Activated CD4-positive, CD25-positive, alpha-beta regulatory T cell treated with anti-CD3 and anti-CD28 coated beads, Interleukin-2, amount 50 U/mL, for 24 hours (primary cell): ENCODE measurements at places on chromosomes 16 and 17.
A peak's percentile ranks its signal among the peaks of the same experiment; 100 is the strongest.

GRCh38 chr16:4580250-4580649 is 24.1 kb downstream of the C16orf96 start:
- no peak for ATAC-seq

DNA sequence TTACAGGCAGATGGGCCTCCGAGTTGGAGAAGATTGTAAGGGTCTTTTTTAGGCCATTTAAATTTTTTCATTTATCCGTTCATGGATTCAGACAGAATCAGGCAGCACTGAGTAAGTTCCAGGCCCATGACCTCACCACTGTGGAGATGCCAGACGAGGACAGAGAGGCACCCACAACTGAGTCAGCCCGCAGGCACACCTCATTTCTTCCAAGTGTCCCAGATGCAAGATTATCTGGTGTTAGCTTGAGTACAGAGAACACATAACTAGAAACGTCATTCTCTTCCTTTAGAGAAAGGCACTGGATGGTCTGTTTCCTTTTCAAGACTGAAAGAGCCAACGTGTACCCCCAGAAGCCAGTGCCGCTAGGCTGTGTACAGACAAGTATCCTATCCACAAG is 16.9 kb downstream of the CLEC16A start:
- no peak for ATAC-seq

DNA sequence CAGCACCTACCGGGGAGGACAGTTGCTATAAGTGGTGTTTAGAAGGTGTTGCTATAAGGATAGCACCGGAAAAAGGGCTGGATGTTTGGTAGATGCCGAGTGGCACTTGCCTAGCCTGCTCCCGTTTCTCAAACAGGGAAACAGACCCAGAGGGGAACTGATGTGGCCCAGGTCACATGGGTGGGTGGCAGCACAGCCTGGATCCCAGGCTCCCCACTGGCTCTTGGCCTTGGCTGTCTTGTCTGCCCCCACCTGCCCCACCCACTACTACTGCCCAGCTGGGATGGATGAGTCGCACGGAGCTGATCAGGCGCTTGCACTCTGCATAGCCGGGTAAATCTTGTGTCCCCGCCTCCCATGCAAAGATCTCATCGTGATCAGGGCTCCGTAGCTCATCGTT is 7.2 kb downstream of the SMTNL2 start:
- ATAC-seq, result no peak

GRCh38 chr17:42928714-42929496 is 28.3 kb downstream of the G6PC1 start:
- peak; percentile 77 for ATAC-seq

GRCh38 chr17:33811004-33811760 is 443.9 kb upstream of the CCL2 start:
- ATAC-seq, result no peak

DNA sequence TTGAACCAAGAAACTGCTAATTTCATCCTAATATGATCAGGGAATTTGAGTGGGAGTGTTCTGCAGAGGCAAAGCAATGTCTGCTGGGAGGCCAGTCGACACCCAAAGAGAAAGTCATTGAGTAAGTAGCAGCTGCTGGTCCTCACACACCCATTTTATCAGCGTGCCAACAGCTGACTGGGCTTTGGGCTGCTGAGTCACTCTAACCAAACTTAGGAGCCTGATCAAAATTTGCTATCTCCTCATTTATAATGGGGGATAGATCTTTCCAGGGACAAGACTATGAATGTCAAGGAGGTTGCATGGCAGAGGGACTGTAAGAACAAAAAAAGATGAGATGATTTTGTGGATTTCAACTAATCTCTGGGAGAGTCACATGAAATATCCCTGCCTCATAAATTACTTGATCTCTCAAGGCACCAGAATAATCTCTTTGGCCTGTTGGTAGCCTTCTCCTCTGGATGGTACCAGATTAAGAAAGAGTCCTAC is 32.9 kb downstream of the CPSF4L start:
- ATAC-seq, result peak; percentile 37

- ATAC-seq, result no peak
These were observed 33.7 kb downstream of the TRIM25 start for GRCh38 chr17:56880133-56880532.

GRCh38 chr16:30458561-30459394 is 13.1 kb upstream of the SEPHS2 start:
- ATAC-seq, result peak; percentile 98

- ATAC-seq, result no peak
These were observed 166.8 kb downstream of the MAP2K6 start for GRCh38 chr17:69581061-69581961.

- no peak for ATAC-seq
These were observed 3.3 kb downstream of the UBTF start for GRCh38 chr17:44216173-44216572.

DNA sequence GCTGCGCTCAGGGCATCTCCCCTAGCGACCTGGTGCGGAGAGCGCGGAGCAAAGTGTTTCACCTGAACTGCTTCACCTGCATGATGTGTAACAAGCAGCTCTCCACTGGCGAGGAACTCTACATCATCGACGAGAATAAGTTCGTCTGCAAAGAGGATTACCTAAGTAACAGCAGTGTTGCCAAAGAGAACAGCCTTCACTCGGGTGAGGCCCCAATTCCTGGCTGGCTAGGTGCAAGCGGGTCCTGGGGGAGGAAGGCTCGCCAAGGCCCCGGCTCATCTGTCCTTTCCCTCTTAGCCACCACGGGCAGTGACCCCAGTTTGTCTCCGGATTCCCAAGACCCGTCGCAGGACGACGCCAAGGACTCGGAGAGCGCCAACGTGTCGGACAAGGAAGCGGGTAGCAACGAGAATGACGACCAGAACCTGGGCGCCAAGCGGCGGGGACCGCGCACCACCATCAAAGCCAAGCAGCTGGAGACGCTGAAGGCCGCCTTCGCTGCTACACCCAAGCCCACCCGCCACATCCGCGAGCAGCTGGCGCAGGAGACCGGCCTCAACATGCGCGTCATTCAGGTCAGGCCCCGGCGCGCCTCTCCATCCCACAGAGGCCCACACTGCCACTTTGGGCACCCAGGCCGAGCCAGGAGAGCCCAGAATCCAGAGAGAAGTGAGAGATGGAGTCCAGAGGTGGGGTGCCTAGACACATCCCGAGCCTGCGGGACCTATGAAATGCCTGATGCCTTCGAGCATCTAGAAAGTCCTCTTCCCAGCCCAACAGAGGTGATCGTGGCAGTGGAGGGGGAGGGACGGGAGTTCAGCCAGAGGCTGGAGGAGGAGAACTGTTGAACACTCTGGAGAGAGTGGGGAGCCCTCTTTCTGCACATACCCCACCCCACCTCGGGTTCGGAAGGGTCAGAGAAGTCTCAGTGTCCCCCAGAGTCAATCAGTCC is 3.3 kb downstream of the LHX1 start:
- ATAC-seq, result no peak

DNA sequence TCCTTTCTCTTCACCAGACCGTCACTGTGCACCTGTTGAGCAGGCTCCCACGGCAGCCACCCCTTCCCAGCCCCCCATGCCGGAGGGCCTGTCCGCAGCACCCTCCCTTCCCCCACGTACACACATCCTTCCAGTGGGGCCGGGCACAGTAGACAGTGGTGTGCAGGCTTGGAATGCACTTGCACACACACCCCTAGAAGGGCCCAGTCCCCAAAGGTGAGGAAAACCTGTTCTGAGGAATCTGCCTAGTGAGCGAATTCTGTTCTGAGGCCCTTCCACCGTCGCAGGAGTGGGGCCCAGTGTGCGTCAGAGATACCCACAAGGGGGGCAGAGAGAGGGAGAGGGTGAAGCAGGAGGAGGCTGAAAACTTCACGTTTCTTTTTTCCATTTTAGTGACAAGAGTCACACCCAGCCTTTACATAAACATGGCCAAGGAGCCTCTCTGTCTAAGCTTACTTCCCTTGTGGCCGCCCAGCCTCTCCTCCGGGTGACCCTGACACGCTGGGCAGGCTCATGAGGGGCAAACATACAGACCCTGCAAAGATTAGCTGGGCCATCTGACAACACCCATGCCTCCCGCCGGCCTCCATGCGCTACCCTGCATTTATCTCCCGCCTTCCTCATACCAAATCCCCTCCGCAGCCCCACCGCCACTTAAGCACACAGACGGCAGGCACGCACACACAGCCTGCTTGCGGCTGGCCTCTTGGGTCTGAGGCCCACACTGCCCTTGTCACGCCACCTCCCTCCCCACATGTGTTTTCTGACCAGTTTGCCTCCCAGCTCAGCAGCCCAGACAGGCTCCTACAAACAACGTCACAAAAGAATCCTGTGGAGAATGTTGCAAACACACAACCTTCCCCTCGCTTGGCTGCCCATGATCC is 1.8 kb downstream of the ZBTB4 start:
- no peak for ATAC-seq

DNA sequence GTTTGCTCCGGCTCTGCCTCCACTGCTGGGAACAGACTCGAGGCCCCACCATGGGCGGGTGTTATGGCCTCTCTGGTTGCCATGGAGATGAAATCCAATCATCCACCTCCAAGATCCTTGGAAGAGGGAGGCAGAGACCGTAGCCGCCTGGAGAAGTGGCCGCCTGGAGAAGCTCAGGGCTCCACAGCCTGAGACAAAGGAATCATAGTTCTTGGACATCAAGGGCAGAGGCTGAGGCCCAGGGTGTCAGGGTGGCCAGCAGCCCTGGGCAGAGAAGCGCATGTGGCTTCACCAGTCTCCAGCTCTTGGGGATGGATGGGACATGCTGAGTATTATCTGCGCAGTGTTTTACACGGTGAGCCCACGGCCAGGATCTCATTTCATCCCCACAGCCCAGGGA is 36.2 kb downstream of the ABR start:
- no peak for ATAC-seq

DNA sequence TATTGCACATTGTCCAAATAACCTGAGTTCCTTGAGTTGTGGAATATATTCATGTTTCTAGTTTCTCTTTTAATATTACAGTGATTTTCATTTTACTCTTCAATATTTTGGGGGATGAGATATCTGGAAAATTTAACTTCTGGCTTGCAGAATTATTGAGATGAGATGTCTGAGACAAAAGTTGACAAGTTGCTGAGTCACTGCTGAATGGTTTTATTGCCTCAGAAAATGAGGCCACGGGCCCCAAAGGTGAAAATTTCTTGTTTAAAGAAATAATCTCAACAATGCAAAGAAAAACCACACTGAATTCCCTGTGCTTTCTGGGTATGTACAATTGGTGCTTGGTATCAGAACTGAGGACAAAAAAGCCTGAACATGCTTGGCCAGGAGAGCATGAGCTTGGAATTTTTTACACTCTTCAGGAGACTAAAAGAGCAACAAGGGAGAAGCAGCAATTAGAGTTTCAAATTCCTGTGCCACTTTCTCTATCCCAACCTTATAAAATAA is 129.2 kb upstream of the TOM1L1 start:
- ATAC-seq, result no peak

DNA sequence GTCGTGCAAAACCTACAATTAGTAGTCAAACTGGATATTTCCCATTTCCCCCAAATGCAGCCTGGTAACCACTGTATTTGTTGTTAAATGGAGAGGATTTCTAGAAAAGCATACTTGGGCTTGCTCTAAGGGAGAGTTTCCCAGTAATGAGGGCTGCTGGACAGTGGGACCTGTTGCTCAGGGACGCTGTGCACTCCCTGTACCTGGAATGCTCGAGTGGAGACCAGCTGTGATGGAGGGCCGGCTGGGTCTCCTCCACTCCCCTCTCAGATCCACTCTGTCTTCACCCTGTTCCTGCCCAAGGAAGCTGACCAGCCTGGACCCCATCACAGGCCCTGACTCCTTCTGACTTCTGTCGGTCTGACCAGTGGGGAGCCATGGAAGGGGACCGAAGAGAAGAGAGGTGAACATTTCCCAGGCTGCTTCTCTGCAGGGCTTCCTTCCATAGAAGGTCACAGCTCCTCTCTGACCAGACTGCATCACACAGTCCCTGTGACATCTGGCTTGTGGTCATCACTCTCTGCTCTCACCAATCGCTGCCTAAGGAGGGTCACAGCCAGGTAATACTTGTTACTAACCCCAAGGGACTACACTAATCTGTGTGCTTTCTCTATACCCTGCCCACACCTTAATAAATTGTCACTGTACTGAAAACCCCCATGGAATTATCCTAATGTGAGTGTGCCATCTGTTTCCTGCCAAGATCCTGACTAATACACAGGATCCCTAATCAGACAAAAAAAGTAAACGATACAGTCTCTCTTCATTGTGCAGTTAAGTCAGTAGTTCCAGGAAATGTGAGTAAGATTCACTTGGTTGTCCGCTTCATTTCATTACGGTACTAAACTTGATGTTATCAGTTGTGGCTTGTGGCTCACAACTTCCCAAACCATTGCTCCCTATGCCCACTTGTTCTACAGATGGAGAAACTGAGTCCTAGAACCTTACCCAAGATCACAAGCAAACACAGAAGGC is 102.4 kb downstream of the CCT6B start:
- ATAC-seq, result peak; percentile 33

DNA sequence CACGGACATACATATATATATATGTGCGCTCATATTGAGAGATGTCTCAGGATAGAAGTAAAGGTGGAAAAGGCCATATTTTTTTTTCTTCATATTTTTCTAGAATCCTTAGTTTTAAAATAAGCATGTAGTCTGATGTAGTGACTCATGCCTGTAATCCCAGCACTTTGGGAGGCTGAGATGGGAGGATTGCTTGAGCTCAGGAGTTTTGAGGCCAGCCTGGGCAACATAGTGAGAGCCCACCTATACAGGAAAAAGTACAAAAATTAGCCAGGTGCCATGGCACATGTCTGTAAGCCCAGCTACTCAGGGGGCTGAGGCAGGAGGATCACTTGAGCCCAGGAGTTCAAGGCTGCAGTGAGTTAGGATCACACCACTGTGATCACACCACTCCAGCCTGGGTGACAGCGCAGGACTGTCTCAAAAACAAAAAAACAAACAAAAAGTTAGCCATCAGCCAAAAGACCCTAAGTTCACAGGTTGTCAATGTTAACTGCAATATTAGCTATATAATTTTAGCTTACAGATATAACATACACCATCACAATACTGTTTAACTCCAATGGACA is 10.4 kb downstream of the ZNF652 start:
- no peak for ATAC-seq

DNA sequence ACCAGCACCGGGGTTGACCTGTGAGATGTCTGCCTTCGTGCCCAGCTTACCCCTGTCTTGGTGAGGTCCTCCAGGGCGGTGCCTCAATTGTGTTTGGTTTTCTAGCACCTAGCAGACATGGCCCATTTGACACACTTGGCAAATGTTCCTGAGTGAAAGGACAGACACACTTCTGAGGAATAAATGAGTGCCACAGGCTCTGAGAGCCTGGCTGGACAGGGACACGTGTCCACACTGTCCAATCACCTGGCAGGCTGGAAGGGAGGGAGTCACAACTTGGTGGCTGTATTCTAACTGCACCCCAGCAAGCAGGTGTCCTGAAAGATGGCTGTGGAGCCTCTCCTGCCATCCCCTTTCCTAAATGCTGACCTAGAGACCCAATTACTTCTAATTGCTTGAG is 7.4 kb downstream of the MAP3K14 start:
- no peak for ATAC-seq

GRCh38 chr17:11493936-11494335 is 104.3 kb upstream of the DNAH9 start:
- no peak for ATAC-seq

DNA sequence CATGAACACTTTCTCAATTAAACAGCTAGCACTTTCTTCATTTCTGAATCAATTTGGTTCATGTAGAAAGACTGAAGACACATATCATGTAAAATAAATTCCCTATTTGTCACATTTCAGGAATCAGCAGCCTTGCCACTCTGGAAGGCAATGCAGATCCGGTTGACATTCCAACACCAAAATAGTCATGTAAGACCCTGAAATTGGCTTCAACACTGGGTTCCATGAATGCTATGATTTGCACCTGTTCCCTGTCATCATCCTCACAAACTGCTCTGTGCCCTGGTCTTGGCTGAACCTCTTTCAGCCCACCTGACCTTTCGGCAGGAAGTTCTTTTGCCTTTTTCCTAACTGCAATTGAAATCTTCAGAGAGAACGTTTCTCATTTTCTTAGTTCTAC is 156.9 kb downstream of the CDH8 start:
- no peak for ATAC-seq

GRCh38 chr16:66228792-66229191 is 137.7 kb upstream of the CDH5 start:
- ATAC-seq, result no peak
